ENCODE measurements at places on chromosomes 5 and 9.
A peak's percentile ranks its signal among the peaks of the same experiment; 100 is the strongest.

- DNase-seq, result no peak
These were observed 68.5 kb downstream of the GHR start for GRCh38 chr5:42491699-42492098.

- DNase-seq, result peak; percentile 79
These were observed 140.1 kb upstream of the FBXL17 start for GRCh38 chr5:108521841-108522506.

DNA sequence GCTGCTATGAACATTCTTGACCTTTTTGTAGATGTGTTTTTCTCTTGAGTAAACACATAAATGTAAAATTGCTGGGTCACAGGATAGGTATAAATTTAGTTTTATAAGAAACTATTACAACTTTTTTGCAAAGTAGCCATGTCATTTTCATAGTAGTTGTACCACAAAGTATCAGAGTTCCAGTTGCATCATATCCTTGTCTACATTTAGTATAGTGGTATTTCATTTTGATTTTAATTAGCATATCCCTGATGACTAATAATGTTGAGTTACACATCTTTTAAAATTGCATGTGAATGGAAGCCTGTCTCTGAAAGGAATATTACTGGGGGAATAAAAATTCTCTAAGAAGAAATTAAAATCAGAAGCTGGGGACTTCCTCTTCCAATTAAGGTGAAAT, 85.4 kb downstream of the TMEM161B start:
- no peak for DNase-seq

DNA sequence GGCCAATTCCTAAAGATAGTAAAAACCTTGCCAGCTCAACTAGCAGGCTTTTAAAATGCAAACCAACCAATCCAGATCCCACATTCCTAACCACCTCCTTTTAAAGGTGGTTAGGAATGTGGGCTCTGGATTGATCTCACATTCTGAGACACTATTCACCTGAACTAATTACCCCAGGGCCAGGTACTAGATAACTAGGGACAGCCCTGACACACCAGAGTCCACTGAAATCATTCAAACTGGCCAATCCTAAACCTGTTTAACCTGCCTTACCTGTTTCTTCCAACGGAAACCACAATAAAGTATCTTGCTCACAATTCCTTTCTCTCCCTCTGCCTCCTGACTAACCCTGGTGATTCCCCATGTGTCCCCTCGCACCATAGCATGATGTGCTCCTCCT, 168.3 kb upstream of the DMAC1 start:
- DNase-seq, result no peak

DNA sequence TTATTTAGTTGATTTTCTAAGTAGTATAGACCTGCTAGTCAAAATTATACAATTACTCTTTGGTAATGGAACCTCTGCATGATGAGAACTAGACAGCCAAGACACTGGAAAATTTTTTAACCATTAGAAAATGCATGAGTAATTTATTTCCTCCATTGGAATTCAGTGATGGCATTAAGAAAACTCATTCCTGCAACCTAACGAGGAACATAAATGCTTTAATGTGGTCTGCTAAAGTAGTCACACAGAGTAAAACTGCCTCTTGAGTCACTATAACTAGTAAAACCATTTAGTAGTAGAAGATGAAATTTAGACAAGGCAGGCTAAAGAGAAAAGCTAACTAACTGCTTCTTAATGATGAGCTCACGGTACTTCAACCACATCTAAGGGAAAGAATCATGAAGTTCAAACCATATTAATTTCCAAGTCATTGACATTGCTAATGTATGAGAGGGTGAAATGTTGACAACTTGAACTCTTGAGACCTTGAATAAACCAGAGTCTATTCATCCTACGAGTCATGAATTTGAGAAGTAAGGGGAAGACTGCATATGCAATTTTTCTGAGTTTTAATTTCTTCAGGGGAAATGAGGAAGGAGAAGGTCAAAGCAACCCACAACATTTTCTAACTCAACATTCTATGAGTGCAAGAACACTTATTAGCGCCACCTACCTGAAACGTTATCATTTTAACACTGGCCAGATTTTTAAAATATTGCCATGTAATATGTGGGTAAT, 74.4 kb downstream of the GLIS3 start:
- no peak for DNase-seq

- DNase-seq, result no peak
These were observed 146.4 kb upstream of the RETREG1 start for GRCh38 chr5:16763211-16763610.

GRCh38 chr9:14962193-14962882, 52.1 kb upstream of the FREM1 start:
- DNase-seq, result no peak

DNA sequence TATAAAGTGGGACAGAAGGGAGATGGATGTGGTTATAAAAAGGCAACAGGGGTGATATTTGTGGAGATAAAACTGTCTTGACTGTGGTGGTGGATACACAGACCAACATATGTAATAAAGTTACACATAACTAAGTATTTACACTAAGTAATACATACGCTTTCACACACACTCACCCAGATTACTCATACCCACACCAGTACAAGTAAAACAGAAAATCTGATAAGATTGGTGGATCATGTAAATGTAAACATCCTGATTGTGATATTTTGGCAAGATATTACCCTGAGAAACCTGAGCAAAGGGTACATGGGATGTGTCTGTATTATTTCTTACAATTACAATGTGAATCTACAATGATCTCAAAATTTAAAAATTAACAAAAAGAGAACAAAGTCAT, 53.3 kb upstream of the SLIT3 start:
- DNase-seq, result no peak

DNA sequence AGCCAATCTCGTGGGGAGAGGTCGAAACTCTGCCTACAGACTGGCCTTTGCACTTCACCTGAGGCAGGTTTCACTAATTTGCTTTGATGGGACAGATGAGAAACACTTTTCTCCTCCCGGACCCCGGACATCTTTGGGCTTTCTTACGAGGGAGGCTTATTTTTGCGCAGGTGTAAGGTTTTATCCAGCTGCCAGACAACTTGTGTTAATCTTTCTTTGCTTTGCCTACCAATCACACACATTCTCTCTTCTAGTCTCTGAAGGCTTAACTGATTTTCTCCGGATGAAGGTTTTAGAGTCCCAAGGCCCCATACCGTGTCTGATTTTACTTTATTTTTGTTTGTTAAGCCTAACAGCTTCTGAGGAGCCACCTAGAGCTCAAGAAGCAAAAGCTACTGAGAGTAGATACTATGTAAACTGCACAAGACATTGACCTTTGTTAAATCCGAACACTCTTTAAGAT, 436 bp upstream of the EMB start:
- no peak for DNase-seq

DNA sequence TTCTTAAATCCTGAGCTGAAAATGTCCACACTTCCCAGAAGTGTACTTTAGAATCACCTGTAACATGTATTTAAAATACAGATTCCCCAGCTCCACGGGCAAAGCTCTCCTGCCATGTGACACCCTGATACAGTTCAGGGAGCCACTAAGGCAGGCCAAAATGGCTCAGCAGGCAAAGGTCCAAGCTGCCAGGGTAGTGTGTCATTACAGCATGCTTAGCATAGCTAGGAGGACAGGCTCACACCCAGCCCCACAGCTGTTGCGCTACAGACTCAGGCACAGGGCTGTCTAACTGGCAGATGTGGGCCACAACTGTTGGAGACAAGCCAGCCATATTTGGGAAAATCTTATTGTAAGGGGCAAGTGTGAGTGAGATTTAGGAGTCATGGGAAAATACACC, 73.0 kb downstream of the C9orf85 start:
- DNase-seq, result peak; percentile 31

DNA sequence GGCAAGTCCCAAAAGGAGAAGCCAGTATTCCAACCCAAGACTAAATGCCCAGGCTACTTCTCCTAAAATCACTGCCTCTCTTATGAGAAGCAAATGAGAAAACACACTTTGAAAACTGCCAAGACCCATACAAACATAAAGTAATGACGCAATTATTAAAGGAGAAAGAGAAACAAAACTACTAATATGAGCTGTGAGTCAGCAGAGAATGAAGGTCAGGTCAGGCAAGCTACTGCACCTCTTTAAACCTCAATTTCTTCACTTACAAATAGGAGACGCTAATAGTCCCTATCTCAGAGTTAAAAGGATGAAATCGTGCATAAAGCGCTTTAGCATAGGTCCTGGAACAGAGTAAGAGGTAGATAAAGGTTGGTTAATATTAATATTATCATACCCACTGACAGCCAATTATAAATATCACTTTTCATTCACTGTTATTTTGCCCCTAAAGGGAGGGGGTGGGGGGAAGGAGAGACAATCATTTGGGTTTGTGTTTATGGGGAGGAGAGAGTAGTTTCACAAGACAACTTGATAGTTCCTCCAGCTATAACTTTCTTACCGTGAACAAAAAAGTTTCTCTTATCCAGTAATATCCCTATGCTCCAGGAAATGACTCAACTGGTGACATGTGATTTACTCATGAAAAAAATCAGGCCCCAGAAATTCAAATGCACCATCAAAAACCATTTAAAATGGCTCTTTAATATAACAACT, 3.6 kb downstream of the PSMB7 start:
- DNase-seq, result no peak

DNA sequence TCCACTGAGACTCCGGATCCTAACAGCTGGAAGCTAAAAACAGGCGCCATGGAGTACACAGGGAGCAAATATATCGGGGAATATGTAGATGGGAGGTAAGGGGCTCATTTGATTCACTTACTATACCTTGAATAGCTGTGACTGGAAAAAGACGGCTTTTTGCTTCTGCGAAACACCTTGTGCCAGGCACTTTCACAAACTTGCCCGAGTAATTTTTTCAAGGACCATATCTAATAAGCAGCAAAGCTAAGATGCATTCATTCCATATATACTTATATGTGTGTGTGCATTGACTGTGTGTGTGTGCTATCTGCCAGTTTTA, 178 bp downstream of the MORN5 start:
- DNase-seq, result no peak

- no peak for DNase-seq
These were observed 444.0 kb upstream of the ZNF608 start for GRCh38 chr5:125190232-125191087.

GRCh38 chr5:28580616-28581015, 1542.2 kb upstream of the CDH9 start:
- DNase-seq, result no peak

GRCh38 chr5:109506556-109506955, 96.8 kb upstream of the PJA2 start:
- no peak for DNase-seq

DNA sequence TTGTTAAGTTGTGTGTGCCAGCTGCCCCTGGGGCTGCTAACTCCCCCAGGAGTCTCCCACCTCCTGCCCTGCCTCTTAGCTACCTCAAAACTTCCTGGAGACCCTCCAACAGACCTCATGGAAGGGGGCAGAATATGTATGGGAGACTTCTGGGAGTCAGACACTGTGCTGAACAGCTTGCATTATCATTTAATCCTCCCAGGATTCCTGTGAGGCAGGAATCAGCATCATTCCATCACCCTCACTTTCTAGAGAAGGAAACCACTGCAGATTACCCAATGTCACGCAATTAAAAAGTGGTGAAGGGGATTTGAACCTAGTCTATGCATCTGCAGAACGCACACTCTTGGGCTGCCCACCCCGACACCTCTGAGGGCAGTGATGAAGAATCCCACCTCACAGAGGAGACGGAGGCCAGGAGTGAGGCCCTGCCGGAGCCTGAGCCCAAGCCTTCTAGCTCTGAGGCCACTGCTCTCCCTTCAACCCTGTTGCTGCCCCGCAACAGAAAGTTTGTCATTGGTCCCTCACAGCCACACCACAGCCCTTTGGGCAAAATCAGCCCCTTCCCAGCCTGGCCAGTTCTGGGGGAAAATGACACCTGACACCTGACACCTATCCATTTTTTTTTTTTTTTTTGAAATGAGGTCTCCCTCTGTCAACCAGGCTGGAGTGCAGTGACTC, 30.3 kb upstream of the IL17B start:
- no peak for DNase-seq

GRCh38 chr5:116442931-116443551, 131.6 kb downstream of the SEMA6A start:
- DNase-seq, result no peak

DNA sequence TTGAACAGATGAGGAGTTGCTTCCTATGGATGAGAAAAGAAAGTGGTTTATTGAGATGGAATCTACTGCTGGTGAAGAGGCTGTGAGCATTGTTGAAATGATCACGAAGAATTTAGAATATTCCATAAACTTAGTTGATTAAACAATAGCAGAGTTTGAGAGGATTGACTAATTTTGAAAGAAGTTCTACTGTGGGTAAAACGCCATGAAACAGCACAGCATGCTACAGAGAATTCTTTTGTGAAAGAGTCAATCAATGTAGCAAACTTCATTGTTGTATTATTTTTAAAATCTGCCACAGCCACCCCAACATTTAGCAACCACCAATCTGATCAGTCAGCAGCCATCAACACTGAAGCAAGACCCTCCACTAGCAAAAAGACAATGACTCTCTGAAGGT, 309.1 kb downstream of the SPOCK1 start:
- no peak for DNase-seq

GRCh38 chr5:115271295-115272050, 8.8 kb upstream of the PGGT1B start:
- DNase-seq, result no peak

- no peak for DNase-seq
These were observed 206.6 kb downstream of the ICE1 start for GRCh38 chr5:5628866-5629606.

GRCh38 chr5:137937994-137938750, 48.9 kb downstream of the PKD2L2 start:
- DNase-seq, result no peak

- DNase-seq, result peak; percentile 52
These were observed 1.9 kb downstream of the RAB24 start for GRCh38 chr5:177301503-177302165.

- no peak for DNase-seq
These were observed 14.6 kb downstream of the ENTREP1 start for GRCh38 chr9:69339620-69340019.

GRCh38 chr9:133823189-133824105, 85.3 kb upstream of the SARDH start:
- no peak for DNase-seq

DNA sequence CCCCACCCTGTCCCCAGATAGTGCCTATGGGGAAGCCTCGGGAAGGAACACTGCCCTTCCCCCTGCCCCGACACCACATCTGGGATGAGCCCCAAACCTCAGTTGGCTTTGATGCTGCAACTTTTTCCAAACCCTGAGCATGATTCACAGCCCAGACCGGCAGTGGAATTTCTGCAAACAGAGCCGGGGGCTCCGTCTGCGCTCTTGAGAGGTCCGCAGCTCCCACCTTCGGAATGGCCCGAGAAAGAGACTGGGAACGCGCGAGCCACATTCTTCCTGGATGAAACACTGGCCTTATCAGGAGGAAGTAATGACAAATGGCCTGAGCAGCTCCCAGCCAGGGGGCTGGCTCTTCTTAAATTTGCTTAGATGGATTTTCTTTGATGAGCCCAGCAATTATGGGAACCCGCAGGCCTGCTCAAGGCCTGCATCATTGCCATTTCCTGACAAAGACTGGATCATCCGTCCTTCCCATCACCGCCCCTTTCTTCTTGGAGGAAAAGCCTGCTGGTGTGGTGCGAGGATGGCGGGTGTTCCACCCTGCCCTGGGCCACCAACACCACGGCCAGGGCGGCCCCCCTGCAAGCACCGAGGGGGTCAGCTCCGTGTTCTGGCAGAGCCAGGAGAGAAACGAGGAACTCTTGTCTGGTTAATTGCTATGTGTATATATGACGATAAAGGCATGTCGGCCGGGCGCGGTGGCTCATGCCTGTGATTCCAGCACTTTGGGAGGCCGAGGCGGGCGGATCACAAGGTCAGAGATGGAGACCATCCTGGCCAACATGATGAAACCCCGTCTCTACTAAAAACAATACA, 38.8 kb upstream of the COL5A1 start:
- DNase-seq, result peak; percentile 85

- DNase-seq, result no peak
These were observed 62.4 kb downstream of the RAI14 start for GRCh38 chr5:34718516-34718915.

GRCh38 chr5:125059255-125060002, 313.0 kb upstream of the ZNF608 start:
- no peak for DNase-seq

All from lung (tissue), 17 donors.